EL (cell line): ENCODE measurements at places on chromosomes 16 and 17.

DNA sequence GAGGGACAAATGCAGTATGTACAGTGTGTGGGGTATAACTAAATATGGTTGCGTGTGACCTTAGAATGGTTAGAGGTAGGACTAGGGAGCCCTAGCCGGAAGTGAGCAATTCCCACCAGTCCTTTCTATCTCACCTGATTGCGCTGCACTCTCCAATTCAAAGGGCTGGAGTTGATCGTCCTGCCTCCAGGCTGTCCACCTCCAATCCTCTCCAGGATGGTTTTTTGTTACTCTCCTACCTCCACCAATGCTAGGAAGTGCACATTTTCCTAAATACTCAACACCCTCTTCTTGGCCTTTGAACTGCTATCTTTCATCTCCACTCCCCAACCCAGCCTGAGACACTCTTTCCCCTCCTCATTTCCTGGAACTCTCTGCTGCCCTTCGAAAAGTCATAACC is 181.7 kb upstream of the ASIC2 start:
- no peak for DNase-seq

GRCh38 chr17:49783071-49783715 is 5.3 kb upstream of the KAT7 start:
- no peak for DNase-seq

- DNase-seq = peak; percentile 24
Observed at GRCh38 chr17:16491131-16491702, 776 bp downstream of the LRRC75A start.

DNA sequence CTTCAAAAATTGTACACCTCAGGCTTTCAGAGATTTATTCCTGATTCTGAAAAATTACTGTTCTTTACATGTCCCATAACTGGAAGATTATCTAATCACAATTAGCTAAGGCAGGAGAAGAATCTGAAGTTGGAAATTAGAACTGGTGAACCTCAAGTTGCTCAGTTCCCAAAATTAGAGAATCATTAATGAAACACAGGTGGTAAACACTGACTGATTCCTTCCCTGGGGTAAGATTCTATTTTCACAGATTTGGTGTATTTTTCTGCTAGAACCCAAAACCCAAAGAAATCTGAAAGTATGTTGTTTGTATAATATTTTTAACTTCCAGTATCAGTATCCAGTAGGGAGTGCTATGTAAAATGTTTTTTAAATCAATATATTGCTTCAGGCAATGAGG is 25.7 kb downstream of the PHKB start:
- DNase-seq = no peak

DNA sequence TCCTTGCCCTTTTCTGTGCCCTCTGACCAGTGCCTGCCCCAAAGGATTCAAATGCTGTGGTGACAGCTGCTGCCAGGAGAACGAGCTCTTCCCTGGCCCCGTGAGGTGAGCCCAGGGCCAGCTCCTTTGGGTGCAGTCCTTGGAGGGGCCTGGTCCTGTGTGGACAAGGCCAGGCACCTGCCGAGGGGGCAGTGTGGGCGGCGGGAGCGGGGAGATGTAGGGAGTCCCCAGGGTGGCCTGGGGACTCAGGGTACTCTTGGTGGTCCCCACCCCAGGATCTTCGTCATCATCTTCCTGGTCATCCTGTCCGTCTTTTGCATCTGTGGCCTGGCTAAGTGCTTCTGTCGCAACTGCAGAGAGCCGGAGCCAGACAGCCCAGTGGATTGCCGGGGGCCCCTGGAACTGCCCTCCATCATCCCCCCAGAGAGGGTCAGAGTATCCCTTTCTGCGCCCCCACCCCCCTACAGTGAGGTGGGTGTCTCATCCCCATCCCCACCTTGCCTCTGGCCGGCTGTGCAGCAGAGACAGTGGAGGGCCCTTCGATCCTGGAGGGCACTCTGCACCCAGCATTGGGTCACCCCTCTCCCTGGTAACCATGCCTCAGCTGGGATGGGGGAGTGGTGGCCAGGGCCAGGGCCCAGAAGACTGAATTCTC is 4.4 kb downstream of the TMEM92 start:
- DNase-seq = no peak
